ENCODE measurements at places on chromosomes 5 and 9. TPM values are rescaled to one million over a fixed set of nuclear protein-coding genes. Genes with fewer than 3 reads are reported as not detected.
A peak's percentile ranks its signal among the peaks of the same experiment; 100 is the strongest.

DNA sequence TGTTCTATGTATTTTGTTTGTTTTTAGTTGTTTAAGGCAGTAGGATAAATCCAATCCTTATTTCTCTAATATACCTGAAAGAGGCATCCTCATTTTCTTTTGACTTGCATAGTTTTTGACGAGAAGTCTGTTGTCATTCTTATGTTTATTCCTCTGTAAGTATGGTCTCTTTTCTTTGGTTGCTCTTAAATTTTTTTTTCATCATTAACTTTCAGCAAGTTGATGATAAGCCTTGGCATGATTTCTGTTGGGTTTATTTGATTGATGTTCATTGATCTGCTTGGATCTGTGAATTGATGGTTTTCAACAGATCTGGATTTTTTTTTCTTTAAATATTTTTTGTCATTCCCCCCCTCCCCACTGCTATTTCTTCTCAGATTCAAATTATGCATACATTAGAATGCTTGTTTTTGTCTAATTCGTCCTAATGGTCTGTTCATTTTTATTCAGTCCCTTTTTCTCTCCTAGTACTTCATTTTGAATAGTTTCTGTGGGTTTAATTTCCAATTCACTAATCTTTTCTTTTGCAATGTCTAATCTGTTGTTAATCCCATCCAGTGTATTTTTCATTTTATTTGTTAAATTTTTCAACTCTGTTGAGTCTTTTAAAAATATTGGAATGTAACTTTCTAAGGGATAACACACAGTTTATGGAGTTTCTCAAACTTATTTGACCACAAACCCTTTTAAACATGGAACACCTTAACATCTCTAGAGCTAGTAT is 495.9 kb downstream of the CSNK1G3 start:
- no peak overlapping the region for H3K27ac ChIP-seq
- no peaks in the 10 kb centered on the region for H3K36me3 ChIP-seq
- no peak for DNase-seq
- no peaks in the 10 kb centered on the region for H3K4me1 ChIP-seq
- H3K27me3 ChIP-seq, result no peaks in the 10 kb centered on the region
- no peak overlapping the region for H3K4me3 ChIP-seq

DNA sequence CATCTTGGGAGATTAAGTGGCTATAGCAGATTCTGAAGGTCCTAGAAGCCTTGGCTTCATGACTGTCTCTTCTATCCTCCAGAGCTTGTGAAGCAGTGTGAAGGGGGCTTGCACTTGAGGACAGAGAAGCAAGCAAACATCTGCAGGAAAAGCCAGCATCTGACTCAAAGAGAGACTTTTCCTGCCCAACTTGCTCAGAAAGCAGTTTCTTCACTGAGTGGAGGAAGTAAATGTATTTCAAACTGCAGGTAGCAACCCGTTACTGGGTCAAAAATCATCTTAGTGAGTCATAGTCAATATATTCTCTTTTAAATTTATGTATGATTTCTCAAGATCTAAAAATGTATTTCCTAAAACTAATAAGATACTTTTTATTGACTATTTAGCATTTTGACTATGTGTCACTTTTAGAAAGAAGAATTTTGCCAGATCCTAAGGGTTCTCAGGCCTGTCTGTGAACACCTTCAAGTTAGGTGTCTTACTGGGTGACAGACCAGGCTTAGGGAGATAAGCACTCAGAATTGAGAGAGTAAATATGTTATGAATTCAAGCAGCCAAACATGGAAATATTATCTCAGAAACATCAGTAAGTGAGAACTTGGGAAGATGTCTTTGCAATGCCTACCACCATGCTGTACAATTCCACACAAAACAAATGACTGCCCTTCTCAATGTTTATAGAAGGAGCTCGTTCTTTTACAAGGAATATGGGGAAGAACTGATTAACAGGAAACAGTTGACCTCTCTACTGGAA is 72.6 kb upstream of the DMAC1 start:
- H3K36me3 ChIP-seq, result no peaks in the 10 kb centered on the region
- H3K27ac ChIP-seq, result no peak overlapping the region
- no peaks in the 10 kb centered on the region for H3K4me1 ChIP-seq
- DNase-seq, result no peak

GRCh38 chr9:136754626-136755301 is 3.3 kb downstream of the LCN8 start:
- H3K36me3 ChIP-seq, result no peaks in the 10 kb centered on the region
- no peak overlapping the region for H3K27ac ChIP-seq
- H3K27me3 ChIP-seq, result peaks cover 55% of the 10 kb centered on the region
- H3K4me3 ChIP-seq, result no peak overlapping the region

Gene ZNF879
- total RNA-seq, result 15.2 TPM

GRCh38 chr5:65695896-65696295 is 26.0 kb downstream of the SGTB start:
- no peaks in the 10 kb centered on the region for H3K27me3 ChIP-seq
- DNase-seq, result no peak
- no peaks in the 10 kb centered on the region for H3K36me3 ChIP-seq

DNA sequence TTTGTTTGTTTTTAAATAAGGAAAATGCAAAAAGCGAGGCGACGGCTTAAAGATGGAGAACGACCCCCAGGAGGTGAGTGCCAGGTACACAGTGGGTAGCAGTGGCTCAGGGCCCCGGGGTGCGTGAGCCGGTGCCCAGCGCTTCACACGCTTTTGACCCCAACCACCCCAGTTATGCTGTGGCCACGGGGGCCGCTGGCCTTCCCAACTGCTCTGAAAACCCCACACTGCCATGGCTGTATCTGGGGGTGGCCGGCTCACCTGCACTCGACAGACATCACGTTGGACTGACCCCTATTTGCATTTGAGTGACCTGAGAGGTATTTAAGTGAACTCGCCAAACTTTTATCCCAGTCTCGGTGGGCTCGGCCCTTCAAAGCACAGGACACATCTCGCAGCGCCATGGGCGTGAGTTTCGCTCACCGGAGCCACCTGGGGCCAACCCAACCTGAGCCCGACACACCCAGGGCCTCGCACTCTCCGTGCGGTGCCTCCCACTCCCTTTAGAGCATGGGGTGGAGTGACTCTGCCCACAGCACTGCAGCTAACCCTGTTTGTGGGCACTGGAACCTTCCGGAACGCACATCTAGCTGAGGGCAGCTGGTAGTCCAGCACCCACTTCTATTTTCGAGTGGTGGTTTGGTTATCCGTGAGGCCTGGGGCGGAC is 13.7 kb upstream of the AJM1 start:
- H3K4me3 ChIP-seq, result no peak overlapping the region
- peaks cover 50% of the 10 kb centered on the region for H3K36me3 ChIP-seq
- no peak overlapping the region for H3K27ac ChIP-seq
- H3K4me1 ChIP-seq, result no peaks in the 10 kb centered on the region

DNA sequence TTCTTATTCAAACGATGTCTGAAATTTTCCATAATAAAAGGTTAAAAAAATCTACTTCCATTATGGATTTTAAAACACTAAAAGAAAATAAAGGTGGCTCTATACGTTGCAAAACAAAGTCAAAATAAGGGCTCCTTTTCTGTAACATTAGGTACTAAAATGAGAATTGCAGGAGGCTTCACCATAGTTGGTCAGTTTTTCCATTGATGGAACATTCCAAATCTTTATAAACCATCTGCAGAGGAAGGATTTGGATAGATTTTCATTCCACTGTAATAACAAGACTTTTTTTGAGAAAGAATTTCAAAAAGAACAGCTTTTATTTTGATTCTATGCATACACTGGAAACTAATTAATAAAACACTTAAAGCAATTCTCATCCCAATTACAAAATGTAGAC is 145.6 kb downstream of the LURAP1L start:
- no peak overlapping the region for H3K27ac ChIP-seq
- no peak for DNase-seq
- no peak overlapping the region for H3K4me3 ChIP-seq
- no peaks in the 10 kb centered on the region for H3K27me3 ChIP-seq
- H3K36me3 ChIP-seq, result no peaks in the 10 kb centered on the region

- H3K27me3 ChIP-seq, result no peaks in the 10 kb centered on the region
- peak within 1 kb of the TSS; percentile 89 for H3K27ac ChIP-seq
- H3K4me3 ChIP-seq, result peak within 1 kb of the TSS; percentile 77
These were observed at the start of gene RNF38 for GRCh38 chr9:36399980-36400331. TSS of gene RNF38 (minus strand) at chr9:36400269. CDS start at chr9:36400108, 161 bp downstream.
